ENCODE measurements at places on chromosomes 11 and 22.
A peak's percentile ranks its signal among the peaks of the same experiment; 100 is the strongest.

GRCh38 chr11:76564364-76564763 lies 106.2 kb downstream of the LRRC32 start:
- DNase-seq = no peak

DNA sequence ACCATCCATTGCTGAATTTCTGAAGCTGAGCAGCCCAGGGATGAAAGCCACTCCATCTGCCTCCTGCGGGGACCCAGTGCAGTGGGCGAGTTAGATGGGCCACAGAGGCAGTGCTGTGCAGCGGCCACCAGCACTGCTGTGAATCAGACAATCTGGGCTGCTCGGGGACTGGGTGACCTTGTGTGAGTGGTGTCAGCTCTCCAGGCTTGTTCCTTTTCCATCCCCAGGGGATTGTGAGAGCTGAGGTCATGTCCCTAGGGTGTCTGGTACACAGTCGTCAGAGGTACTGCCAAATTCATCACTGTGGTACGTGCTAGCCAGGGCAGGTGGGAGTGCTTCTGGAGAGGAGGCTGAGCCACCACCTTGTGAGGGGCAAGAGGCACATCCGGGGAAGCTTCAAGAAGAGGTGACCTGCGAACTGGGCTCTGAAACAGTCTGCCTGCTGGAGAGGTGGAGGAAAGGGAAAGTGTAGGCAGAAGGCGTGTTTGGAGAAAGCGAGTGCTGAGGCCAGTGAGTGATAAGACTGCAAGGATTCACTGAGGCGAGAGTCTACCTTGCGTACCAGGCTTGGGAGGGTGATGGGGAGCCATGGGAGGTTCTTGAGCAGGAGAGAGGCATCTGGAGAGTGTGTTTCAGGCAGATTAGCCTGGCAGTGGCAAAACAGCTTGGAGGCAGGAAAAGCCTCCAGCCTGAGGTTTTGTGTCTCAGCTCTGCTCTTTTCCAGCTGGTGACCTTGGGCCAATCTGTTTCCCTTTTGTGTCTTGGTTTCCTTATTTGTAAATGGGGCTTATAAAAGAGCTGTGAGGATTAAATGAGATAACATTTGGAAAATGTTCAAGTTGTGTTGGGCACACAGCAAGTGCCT lies 22.7 kb downstream of the CACNA1I start:
- DNase-seq = peak; percentile 67

- no peak for DNase-seq
Measured at GRCh38 chr11:21476588-21476987, 716.3 kb upstream of the ANO5 start.

DNA sequence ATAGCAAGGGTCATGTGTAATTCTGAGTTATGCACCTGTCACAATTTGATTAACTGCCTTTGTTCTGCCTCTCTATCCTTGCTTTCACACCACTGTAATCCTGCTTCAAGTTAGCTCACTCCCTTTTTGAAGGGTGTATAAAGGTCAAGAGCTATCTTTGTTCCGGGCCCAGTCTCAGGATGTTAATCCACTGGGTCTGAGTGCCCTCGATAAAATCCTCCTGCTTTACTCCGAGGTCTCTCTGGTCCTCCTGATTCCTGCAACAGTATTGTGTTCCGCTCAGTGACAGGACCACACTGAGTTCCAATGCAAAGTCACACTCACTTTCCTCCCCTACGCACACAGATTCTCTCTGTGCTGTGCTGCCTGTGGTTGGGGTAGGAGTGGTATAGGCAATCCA lies 186.5 kb downstream of the DYNC2H1 start:
- DNase-seq = no peak

DNA sequence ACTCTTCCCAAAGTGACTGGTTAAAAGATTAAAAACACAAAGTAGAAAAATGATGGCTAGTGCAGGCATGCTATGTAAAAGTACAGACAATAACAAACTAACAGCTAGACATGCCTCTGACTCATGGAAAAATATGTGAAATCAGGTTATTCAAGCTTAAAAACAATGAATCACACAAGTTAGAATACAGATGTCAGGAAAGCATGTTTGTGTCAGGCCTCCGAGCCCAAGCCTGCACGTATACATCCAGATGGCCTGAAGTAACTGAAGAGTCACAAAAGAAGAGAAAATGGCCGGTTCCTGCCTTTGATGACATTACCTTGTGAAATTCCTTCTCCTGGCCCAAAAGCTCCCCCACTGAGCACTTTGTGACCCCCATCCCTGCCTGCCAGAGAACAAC lies 110.1 kb downstream of the NOX4 start:
- DNase-seq = no peak

DNA sequence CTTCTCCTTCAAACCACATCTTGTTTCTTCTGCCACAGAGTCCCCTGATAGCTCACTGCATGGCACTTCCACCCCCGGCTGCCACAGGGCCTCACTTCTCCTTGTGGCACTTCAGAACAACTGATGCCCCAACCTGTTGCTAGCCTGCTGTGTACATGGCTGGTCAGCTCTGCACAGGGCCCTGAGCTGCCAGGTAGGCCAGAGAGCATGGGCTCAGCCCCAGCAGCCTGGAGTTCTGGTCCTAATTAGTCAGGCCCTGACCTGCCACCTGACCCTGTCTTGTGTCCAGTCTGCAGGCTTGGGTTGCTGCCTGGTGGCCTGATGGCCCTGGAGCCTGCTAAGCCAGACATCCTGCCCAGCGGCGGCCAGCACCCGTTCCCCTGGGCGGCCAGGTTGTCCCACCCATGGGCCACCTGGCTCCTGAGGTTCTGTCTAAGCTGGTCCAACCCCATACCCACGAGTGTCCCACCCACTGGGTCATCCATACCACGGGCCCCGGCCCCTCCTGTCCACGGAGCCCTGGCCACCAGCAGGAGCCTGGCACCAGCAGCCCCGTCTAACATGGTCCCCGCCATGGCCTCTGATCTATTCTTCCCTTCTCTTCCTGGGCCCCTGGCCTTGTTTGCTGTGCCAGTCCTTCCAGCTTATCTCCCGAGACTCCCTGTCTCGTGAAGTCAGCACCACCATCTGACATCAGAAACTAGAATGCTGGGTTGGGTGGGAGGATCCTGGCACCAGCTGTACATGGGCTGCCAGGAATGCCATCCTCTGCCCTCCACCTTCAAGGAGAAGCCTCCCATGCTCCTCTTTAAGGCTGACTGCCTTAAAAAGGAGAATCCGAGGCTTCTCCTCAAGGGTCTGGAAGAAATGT lies 3.1 kb upstream of the CERK start:
- DNase-seq = no peak

DNA sequence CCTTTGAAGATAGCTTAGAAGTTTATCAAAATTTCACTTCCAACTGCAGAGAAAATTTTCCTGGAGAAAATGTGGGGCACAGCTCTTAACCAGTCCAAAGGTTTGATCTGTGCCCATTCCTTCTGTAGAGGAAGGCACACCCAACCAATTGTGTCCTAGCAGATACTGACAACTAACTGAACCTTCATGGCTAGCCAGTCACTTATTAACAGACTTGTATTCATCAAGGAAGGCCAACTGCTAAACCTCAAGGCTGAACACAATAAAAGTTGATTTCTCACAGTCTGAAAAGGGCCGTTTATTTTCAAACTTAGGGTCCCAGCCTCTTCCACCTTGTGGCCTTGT lies 19.5 kb downstream of the SYT13 start:
- no peak for DNase-seq

DNA sequence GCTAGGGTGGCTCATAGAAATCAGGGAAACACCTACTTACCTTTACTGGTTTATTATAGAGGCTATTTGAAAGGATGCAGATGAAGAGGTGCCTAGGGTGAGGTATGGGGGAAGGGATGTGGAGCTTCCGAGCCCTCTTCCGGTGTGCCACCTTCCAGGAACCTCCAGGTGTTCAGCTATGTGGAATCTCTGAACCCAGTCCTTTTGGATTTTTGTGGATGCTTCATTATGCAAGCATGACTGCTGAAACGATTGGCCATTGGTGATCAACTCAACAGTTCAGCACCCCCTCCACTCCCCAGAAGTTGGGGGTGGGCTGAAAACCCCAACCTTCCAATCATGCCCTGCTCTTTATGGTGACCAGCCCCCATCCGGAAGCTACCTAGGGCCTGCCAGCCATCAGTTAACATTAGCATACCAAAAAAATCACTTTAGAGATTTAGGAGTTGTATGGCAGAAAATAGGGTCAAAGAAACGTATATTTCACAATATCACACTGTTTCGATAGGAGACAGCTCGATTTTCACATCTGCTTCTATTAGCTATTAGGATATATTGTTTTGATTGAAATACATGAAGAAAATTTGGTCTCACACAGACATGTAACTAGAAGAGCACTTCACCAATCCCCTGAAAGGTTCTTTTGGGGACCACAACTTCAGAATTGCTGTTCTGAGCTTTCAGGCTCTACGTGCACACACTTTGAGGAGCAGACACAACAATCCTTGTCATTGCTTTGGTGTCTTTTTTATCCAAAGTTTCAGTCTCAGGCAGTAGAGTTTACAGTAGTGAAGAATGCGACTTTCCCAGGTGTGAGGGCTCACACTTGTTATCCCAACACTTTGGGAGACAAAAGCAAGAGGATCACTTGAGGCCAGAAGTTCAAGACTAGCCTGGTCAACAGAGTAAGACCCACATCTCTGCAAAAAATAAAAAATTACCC lies 3.3 kb upstream of the POLR2G start:
- DNase-seq = no peak

- no peak for DNase-seq
Measured at GRCh38 chr22:41217553-41218157, 12.5 kb downstream of the L3MBTL2 start.

GRCh38 chr11:74546752-74547151 lies 45.6 kb upstream of the POLD3 start:
- no peak for DNase-seq

GRCh38 chr11:60214386-60214785 lies 28.6 kb downstream of the MS4A4E start:
- DNase-seq = no peak

DNA sequence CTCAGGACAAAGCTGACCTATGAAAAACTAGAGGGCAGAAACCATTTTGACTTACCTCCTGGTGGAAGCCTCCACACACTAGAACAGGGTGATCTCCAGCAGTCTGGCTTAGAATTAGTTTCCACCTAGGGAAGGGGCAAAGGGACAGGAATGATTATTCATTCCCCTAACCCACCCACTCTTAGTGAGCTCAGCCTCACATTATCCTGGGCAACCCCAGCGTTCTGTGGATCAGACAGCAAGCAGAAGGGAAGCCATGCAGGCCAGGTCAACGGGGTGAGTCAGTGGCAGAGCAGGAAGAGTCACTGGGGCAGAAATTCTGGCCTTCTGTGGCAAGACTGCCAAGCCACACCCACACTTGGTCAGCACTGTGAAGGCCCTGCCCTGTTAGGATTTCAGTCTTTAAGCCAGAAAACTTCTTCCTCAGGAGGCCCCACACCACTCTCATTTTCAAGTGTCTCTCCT lies 10.5 kb downstream of the NUMA1 start:
- no peak for DNase-seq

GRCh38 chr22:48779211-48779643 lies 1048.4 kb downstream of the BRD1 start:
- no peak for DNase-seq

- peak; percentile 67 for DNase-seq
Measured at GRCh38 chr11:32088117-32088941, 2.5 kb upstream of the RCN1 start.

DNA sequence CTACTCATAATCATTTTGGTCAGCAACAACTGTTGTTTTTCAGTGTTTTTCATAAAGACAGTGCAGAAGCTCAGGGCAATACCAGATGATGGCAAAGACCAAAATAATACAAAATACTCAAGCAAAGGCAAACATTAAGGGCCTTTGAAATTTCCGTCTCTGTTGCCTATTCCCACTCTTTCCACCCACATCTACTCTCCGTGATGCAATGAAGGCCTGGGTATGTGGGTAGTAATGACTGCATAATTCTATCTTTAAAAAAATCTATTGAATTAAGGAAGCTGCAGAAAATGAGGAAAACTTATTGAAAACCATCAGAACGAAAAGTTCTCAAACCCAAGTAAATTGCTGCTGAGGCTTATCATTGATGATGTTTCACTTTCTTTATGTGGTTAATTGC lies 203.3 kb downstream of the MAML2 start:
- no peak for DNase-seq

DNA sequence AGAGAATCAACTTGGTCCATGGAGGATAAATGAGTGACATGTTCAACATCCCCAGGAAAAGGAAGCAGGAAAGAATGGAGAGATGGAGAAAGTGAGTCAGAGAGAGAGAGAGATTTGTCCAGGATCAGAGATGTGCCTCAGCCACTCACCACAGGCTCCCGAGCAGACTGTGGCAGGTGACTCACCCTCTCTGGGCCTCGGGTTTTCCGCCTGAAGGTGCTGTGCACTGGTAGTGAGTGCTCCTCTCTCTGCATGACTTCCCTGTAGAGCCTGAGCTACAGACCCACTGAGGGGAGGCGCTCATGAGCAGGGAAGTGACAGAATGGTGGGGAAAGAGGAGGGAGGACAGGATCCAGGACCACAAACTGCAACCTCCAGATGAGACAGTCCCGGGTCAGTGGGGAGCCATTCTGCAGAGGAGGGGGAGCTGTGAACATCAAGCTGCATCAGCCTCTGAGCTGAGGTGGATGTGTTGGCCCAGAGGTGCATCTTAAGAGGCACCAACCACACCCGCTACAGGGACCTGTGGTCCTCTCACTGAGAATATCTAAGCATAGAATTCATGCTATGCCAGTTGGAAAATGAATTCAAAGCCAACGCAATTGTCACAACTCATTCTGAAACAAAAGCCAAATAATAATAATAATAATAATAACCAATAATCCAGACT lies 433.4 kb downstream of the BRD1 start:
- no peak for DNase-seq

DNA sequence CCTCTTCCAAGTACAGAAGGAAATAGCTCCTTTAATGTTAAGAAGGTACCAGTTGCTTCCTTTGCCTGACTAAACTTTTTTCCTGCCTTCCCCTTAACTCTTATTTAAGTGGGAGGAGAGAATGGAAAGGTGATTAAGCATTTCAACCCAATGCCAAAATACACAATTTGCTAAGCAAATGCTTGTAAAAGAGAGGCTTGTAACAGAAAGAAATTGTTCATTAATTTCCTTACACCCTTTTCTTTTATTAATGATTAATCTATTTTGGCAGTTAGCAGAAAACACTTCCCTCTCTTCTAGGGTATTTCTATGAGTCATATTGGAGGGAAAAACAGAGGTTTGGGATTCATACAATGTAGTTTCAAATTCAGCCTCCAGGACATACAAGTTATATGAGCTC lies 427.6 kb upstream of the FAT3 start:
- no peak for DNase-seq

- DNase-seq = no peak
Measured at GRCh38 chr11:10373340-10373739, 68.5 kb downstream of the ADM start.

- no peak for DNase-seq
Measured at GRCh38 chr11:131841925-131842635, 471.7 kb downstream of the NTM start.

DNA sequence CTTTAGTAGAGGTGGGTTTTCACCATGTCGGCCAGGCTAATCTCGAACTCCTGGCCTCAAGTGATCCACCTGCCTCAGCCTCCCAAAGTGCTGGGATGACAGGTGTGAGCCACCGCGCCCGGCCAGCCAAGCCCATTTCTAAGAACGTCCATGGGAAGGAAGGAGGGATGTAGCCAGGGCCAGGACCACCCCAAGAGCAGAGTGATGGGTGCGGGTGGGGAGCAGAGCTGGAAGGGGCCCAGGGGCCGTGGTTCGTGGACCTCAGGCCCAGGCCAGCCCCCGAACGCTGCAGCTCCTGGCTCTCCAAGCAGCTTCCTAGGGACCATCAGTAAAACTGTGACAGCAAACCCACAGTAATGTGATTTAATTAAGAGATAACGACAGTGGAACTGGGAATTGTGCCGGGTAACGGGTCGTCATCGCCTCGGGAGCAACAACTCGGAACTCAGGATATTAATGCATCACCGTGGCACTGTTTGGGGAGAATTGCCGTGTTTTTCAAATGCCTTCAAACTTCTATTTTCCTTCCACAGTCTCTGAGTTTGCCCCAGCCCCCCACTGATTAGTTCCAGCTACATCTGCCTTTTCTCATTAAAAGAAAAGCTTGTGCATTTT lies 74.3 kb downstream of the BRD1 start:
- no peak for DNase-seq

Data from NCI-H2171 (cell line).